ENCODE measurements at places on chromosomes 2 and 18. TPM values are rescaled to one million over a fixed set of nuclear protein-coding genes. Genes with fewer than 3 reads are reported as not detected.
A peak's percentile ranks its signal among the peaks of the same experiment; 100 is the strongest.

GRCh38 chr2:145743011-145743410 is 1223.1 kb upstream of the ZEB2 start:
- DNase-seq = no peak

Gene IL36A
- 0.42 TPM for total RNA-seq

- DNase-seq = no peak
Observed at GRCh38 chr2:16209799-16210198, 269.4 kb downstream of the MYCN start.

GRCh38 chr18:12842459-12843380 is 41.3 kb downstream of the PTPN2 start:
- DNase-seq = no peak

GRCh38 chr2:163637871-163638270 is 97.9 kb downstream of the FIGN start:
- no peak for DNase-seq

Gene ONECUT2
- not detected for total RNA-seq

DNA sequence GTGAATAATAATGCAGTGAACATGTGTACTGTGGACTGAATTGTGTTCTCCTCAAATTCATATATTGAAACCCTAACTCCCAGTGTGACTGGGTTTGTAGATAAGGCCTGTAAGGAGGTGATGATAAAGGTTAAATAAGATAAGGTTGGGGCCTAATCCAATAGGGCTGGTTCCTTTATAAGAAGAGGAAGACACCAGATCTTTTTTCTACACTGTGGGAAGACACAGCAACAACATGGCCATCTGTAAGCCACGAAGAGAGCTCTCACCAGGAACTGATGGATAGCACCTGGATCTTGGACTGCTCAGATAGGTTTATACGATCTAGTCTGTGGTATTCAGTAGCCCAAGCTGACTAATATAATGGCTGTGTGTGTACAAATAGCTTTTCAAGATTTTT is 66.8 kb downstream of the BMPR2 start:
- DNase-seq = no peak

- DNase-seq = no peak
Observed at GRCh38 chr2:226247289-226248275, 552.0 kb downstream of the IRS1 start.

DNA sequence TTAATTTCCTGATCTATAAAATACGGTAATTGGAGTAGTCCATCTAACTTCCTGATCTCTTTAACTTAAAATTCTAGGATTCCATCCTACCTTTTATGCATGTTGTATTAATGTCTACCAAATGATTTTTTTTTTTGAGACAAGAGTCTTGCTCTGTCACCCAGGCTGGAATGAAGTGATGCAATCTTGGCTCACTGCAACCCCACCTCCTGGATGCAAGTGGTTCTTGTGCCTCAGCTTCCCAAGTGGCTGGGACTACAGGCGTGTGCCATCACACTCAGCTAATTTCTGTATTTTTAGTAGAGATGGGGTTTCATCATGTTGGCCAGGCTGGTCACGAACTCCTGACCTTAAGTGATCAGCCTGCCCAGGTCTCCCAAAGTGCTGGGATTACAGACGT is 47.8 kb downstream of the CFAP36 start:
- no peak for DNase-seq

Gene MYO5B
- total RNA-seq = 0.02 TPM

- DNase-seq = no peak
Observed at GRCh38 chr2:202373490-202373889, 2.6 kb upstream of the BMPR2 start.

DNA sequence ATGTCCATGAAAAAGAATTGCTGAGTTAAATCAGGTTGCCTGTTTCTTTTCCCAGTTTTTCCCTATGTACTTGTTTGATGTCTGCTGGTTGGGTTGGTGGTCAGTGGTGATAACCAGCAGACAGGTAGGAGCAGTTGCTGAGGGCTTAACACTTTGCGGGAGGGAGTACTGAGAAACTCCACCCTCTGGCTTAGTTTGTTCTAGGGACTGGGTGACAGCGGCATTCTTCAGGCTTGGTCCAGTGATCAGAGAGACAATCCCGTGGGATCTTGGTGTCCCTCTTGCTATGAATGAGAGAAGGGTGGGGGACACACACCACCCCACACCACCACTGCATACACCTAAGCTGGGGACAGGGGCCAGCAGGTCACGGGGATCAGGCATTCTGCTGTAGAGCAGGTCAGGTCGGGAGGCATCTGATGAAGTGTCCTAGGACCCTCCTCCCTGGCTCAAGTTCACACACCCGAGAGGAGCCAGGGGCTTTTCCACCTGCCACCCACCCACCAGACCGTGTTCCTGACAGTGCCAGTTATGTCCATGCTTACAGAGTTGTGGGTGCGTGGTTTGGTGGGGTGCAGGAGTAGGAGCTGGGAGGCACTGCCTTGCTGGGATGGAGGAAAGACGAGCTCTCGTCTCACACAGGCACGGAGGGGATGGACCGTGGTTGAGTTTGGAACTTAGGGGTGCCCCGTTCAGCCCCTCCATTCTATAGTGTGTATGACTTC is 21.3 kb upstream of the ALLC start:
- peak; percentile 30 for DNase-seq

GRCh38 chr2:62526531-62527381 is 20.8 kb upstream of the TMEM17 start:
- DNase-seq = no peak

Gene KCNS3
- total RNA-seq = not detected

Gene CRACDL
- 0.18 TPM for total RNA-seq

Gene VAMP5
- total RNA-seq = 88.4 TPM

Gene KCNJ13
- total RNA-seq = not detected

DNA sequence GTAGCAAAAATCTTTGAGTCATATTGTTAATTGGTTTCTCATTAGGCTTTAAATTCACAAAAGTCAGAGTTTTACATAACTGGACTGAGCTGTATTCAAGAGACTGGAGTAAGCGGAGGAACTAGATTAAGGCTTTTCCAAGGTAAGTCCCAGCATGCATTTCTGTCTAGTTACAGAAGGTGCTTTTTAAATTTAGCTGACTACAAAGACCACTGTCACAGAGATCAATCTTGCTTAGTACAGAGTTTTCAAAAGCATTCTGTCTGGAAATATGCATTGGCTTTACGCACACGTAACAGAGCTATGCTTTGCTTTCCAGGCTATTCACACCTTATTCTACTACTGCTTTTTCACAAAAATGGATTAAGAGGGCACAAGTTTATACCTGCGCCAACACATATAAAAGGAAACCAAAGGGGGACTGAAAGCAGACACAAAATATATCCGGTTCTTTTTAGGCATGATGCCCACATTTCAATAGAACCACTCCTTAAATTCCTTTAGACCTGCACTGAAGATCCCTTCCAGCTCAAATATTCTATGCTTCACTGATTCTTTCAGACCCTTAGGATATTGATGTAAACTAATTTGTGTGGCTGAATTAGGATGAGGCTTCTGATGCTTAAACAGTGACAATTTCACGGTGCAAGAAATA is 560.7 kb upstream of the CRIM1 start:
- no peak for DNase-seq

DNA sequence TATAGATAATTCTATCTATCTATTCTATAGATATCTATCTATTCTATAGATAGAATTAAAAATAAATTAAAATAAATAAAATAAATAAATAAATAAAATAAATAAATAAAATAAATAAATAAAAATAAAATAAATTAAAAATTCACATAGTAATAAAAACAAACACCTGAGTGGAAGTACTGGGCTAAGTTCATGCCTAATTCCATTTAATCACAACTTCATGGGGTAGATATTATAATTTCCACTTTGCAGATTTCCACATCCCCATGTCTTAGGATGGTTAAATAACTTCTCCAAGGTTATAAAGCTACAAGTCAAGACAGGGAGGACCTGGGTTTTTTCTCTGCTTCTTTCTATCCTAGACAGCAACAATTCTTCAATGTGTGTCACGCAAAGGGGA is 261.4 kb upstream of the MEX3C start:
- no peak for DNase-seq

- DNase-seq = no peak
Observed at GRCh38 chr18:28637897-28638296, 461.0 kb upstream of the CDH2 start.

DNA sequence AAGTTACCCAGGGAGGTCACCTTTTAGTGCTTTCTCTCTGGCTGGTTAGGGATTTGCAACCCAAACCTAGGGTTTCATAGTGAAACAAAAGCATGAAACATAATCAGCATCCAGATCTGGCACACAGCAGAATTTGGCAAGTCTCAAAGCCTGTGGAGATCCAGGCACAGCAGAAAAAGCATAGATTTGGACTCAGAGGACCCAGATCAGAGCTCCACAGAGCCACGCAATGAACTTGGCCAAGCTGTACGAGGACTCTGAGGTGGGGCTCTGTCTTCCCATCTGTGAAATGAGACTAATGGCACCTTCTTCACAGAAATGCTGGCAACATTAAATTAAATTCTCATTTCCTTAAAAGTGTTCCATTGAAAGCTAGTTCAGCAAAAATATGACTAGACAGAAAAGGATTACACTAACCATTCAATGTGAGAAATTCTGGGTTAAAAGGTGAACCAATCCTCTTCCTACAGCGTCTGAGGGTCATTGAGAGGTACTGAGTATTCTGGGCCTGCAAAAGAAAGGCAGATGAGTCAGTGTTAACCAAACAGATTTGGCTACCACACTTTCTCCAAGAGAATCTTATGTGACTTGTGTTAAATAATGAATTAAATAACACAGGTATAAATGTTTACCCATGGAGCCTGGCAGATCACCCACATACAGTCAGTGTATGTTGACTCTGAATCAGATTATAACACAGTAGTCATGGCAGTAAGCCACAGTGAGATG is 266.3 kb downstream of the MREG start:
- no peak for DNase-seq

- DNase-seq = no peak
Observed at GRCh38 chr2:107242811-107243210, 356.8 kb upstream of the ST6GAL2 start.

Gene SLC9A4
- total RNA-seq = 0.05 TPM

- peak; percentile 74 for DNase-seq
Observed at GRCh38 chr2:48315896-48316194, 214.1 kb upstream of the STON1 start.

DNA sequence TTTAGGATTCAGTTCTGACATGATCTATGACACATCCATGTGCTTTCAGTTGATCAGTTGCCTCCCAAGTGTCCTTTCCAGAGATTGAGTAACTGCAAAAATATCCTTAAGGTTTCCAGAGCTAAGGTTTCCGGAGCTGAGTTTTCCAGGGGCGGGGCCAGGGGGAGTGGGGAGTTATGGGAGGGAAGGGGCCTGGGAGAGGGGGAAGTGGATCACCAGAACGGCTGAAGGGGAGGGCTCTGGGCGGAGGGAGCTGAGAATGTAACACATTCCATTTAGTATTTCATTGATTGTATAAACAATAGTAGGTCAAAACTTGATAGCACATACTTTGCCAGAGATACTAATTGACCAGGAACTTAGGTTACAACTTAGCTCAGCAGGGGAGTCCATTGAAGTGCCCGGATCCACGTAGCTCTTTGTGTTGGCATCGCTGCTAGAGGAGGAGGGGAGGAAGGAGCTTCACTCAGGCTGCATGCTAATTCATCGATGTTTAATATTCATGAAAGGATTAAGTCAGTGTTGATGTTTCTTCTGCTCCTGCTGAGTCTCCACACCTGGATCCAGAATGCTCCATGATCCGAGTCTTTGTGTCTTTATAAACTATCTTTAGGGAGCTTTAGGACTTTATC is 289.8 kb downstream of the ALPK2 start:
- DNase-seq = no peak

Gene ST6GAL2
- not detected for total RNA-seq

GRCh38 chr2:203683932-203684556 is 22.4 kb upstream of the CD28 start:
- no peak for DNase-seq

Gene RFX8
- total RNA-seq = 1.0 TPM

DNA sequence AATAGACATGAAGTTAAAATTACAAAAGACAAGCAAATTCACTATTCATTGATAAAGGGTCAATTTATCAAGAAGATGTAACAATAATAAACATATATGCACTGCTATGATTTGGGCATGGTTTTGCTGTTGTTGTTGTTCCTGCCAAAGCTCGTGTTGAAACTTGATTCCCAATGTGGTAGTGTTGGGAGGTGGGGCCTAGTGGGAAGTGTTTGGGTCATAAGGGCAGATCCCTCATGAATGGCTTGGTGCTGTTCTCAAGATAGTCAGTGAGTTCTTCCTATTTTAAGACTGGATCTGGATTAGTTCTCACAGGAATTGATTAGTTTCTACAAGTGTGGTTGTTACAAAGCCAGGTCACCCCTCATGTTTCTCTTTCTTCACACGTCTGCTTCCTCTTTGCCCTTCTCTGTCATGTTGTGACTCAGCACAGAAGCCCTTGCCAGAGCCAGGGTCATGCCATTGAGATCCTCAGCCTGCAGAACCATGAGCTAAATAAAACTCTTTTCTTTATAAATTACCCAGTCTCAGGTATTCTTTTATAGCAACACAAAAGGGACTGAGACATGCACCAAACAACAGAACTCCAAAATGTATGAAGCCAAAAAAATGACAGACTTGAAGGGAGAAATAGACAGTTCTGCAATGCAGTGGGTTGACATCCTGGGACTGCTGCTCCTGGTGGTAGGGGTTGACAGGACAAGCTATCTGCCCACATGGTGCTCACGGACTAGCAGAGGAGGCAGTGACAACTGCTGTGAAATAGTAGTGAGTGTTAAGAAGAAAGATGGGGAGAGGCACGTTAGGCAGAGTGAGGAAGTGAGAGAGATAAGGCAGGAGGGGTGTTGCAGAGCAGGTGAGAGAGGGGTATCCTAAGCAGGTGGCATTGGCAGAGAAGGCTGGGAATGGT is 18.6 kb upstream of the SKA1 start:
- DNase-seq = peak; percentile 48

Gene RND3
- total RNA-seq = not detected

DNA sequence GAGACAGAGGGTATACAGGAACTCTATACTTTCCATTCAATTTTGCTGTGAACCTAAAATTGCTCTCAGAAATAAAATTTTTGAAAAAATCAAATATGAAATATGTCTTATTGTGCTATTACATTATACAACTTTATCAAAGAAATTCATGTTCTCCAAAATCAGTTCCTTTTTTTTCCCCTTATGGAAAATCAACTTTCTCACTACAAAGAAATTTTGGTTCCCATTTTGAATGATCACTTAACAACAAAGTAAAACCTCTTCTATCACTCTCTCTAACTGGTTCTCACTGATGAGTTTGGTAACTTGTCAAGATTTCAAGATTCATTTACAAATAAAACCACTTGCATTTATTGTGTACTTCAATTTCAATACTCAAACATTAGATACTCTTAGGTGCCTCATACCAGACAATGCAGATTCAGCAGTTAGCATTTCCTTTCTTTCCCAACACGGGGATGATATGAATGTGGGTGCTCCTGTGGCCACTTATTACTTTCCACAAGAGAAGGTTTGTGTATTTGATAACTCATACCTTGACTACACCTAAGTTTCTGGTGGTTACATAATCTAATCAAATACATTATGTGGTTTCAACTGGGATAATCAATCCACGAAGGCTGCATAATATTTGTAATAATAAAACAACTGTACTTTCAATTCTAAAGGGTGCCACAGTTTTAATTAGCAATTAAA is 6.4 kb downstream of the PSME4 start:
- no peak for DNase-seq

Gene ATP6V1B1
- total RNA-seq = not detected

GRCh38 chr18:49623571-49623970 is 61.7 kb downstream of the LIPG start:
- DNase-seq = no peak

Data from activated CD8-positive, alpha-beta memory T cell treated with anti-CD3 and anti-CD28 coated beads, Interleukin-2, amount 10 ng/mL, durations not matched to agents 7 days and 5 days (primary cell).